ENCODE measurements at places on chromosomes 2 and 18.

- DNase-seq: no peak
These were observed 39.9 kb downstream of the CROCC2 start for GRCh38 chr2:240946046-240946445.

DNA sequence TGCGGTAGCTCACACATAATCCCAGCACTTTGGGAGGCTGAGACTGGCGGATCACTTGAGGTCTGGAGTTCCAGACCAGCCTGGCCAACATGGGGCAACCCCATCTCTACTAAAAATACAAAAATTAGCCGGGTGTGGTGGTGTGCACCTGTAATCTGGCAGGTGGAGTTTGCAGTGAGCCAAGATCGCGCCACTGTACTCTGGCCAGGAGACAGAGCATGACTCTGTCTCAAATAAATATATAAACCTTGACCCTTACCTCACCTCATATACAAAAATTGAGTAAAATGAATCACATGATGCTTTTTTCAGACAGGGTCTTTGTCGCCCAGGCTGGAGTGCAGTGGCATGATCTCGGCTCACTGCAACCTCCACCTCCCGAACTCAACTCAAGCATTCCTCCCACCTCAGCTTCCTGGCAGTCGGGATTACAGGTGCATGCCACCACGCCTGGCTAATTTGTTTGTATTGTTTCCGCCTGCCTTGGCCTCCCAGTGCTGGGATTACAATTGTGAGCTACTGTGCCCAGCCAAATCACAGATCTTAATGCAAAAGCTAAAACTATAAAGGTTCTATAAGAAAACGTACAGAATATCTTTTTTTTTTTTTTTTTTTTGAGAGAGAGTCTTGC is 25.3 kb downstream of the XPO1 start:
- DNase-seq: no peak

GRCh38 chr2:125227843-125228392 is 1202.8 kb downstream of the CNTNAP5 start:
- DNase-seq: no peak

DNA sequence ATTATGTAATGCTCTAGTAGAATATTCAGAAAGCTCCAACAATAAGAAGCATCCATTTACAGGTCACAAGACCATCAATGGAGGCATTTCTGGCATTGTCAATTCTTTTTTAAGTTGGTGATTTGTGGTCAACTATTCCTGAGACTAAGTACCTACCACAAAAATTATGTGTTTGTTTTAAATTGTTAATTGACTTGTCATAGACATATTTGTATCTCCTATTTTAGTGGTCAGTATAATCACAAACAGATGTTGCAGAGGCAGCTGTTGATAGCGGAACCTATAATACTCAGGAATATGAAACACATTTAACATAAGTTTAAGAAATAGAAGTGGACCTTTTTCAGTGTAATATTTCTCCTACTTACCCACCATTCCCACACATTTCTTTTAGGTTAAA is 430.1 kb downstream of the CCDC85A start:
- no peak for DNase-seq

- DNase-seq: no peak
These were observed 15.7 kb downstream of the MSH6 start for GRCh38 chr2:47798631-47799030.

GRCh38 chr18:74414953-74415515 is 42.1 kb downstream of the DIPK1C start:
- DNase-seq: no peak

DNA sequence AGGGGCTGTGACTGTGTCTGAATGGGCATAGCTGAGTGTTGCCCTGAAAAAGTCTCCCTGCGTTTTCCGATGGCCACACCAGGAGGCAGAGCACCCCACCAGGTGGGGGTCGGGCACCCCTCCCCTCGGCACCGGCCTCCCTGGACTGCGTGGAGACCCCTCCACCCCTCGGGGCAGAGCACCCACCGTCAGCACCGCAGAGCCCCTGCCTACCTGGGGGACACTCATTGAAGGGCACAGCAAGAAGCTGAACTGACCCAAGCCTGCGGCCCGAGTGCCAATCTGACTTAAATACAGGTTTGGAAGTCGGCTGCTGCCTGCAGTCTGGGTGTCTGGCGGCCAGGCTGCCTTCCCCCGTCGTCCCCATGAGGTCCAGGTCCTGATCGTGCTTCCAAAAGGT is 69.9 kb downstream of the KCNG2 start:
- DNase-seq: no peak

- DNase-seq: no peak
These were observed 1.1 kb upstream of the B3GNT2 start for GRCh38 chr2:62194558-62195420.

DNA sequence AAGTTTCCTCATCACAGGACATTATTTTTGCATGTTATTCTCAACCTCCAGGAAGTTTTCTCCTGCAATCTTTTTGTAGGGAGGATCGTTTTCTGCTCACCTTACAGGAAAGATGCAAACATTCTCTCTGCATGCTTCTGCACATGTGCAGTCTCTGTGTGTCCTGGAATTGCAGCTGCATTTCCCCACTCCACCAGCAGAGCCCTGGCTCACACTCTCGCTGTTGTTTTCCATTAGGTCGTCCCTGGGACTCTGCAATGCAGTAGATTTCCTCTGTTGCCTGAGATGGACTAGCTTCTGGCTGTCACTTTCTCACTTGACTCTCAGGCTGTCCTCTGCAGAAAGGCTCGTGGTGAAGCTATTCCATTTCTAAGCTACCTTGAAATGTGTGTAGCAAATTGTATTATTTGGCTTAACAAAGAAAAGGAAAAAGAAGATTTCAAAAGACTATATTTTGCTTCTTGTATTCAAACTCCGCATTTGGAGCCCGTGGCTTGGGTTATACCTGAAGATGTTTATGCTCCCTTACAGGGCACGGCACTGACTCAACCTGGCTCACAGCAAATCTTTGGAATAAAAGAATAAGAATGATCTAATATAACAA is 346.7 kb downstream of the RAD51AP2 start:
- DNase-seq: no peak

DNA sequence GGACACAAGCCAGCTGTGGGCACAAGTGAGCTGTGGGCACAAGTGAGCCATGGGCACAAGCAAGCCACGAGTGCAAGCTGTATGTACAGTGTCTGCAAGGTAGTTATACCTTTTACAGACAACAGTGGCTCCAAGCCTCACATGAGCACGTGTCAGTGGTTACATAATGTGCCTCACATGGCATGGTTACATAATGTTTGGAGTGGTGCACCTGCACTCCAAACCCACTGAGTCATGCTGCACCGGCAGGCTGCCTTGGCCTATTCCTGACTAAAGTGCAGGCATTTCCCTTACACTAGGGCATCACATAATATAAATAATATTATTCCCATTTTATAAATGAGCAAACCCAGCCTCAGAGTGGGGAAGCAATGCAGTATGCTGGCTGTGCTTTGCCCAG is 62.6 kb downstream of the MARCO start:
- no peak for DNase-seq

DNA sequence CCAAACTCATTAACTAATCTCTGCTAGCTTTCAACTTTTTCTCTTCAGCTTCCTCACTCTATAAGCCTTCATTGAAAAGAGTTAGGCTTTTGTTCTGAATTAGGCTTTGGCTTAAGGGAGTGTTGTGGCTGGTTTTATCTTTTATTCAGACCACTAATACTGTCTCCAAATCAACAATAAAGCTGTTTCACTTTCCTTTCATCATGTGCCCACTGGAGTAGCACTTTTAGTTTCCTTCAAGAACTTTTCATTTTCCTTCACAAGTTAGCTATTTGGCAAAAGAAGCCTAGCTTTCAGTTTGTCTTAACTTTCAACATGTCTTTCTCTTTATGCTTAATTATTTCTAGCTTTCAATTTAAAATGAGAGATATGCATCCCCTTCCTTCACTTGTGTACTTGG is 271.7 kb upstream of the FSIP2 start:
- no peak for DNase-seq

GRCh38 chr18:8991155-8991554 is 111.3 kb upstream of the NDUFV2 start:
- DNase-seq: no peak

- DNase-seq: no peak
These were observed 160.0 kb downstream of the UBE2E3 start for GRCh38 chr2:181140414-181140813.

- no peak for DNase-seq
These were observed 313.8 kb downstream of the MTX2 start for GRCh38 chr2:176582990-176583481.

DNA sequence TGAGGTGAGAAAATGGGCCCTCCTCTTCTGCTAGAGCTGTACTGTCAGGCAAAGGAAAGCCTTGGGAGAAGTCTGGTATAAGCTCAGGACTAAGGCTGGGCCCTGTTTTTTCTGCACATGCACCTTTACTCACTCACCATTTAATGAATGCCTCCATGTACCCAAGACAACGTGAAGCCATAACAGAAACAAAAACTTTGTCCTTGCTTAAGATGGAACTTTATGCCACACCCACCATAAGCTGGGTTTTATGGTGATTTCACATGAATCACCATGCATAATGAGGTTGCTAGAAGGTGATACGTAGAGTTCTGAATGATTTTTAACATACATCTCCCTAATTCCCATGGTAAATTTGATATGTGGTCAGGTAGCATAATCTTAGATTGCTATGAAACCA is 63.7 kb upstream of the CYP26B1 start:
- no peak for DNase-seq

GRCh38 chr18:74194691-74195090 is 46.4 kb downstream of the TIMM21 start:
- DNase-seq: no peak

GRCh38 chr18:35514752-35515459 is 17.1 kb upstream of the INO80C start:
- no peak for DNase-seq

DNA sequence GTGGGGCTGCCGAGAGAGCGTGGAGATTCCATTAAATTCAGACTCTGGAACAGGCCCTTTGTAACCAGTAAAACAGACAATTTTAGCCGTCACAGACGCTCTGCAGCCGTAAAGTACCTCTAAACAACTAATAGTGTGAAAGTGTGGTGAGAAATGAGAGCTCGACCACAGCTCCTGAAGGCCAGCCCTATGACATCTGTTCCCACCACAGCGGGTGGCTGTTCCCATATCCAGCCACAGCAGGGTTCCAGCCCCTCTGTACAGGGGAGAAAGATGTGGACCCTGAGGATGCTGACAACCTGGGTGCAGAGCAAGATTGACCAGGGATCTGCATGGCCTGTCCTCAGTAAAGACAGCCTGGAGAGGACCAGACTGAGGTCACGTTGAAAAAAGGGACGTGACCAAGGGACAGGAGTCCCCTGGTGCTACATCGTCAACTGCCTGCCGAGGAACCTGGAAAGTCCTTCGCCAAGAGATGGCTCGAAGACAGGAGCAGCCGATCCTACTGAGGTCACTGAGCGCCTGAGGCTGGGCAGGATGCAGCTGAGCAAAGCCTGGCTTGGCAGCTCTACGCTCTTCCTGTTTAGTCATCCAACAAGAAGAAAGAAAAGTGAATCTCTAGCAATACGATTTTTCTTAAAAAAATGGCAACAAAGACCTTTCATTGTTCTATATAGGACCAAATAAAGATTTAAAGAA is 831.7 kb downstream of the RNF144A start:
- DNase-seq: no peak

GRCh38 chr2:9552219-9553178 is 3.1 kb downstream of the ADAM17 start:
- no peak for DNase-seq

DNA sequence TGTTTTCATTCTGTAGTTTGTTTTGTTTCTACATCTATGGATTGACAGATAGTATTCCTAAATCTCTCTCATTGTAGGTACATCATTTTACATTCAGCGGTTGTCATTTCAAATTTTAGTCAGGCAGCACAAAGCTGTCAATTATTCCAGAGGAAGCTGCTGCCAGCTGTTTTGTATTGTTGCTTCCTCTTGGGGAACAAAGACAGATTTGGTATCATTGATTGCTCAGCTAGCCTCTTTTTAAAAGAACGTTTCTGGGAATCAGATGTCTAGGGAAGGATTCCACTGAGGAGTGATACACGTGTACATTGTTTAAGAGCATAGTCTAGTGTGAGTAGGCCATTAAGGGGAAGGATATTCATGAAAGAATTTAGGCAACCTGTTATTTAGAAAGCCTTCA is 145.8 kb downstream of the AGPS start:
- DNase-seq: no peak

- peak; percentile 13 for DNase-seq
These were observed 125.5 kb upstream of the EPC2 start for GRCh38 chr2:148519013-148519412.

- DNase-seq: no peak
These were observed 14.0 kb upstream of the MAPRE2 start for GRCh38 chr18:35027206-35027605.

DNA sequence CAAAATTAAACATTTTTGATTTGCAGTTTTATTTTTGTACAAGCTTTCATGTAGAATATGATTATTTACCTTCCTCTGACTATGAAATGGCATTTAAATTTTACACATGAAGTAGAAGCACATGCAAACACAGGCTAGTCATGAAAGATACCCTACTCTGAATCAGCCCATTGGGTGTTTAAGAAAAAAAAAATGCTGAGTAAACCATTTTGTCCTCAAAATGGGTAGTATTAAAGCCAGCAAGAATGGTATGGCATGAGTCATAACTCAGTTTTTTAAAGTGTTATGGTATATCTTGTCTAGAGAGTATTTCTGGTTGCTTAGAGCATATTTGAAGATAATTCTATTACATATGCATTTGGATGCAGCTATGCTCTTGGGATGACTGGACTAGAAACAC is 55.0 kb downstream of the PKP4 start:
- no peak for DNase-seq

DNA sequence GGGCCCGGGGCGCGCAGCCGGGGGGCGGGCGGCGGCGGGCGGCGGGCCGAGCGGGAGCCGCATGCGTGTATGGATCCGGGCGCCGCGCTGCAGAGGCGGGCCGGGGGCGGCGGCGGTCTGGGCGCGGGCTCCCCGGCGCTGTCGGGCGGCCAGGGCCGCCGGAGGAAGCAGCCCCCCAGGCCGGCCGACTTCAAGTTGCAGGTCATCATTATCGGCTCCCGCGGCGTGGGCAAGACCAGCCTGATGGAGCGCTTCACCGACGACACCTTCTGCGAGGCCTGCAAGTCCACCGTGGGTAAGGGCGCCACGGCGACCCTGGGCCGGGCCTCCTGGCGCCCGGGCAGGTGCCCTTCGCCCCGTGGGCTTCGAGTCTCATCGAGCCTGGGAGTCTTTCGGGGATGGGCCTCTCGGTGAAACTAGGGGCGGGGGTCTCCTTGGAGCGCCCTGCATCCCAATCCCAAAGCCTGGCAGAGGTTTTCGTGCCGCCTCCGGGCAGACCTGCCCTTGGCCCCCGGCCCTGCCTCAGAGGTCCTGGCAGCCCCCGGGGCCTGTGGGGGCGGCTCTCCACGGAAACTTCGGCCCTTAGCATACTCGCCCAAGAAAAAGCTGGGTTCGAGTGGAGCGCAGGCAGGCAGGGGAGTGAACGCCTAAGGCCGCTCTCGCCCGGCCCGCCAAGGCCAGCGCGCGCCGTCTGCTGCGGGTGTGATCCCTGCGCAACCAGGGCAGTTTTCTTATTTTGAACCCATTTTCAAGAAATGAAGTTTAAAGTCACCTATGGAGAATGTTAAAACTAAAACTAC is 622 bp downstream of the RAB12 start:
- no peak for DNase-seq

Data from NCI-H1092 (cell line).